ENCODE measurements at places on chromosomes 16 and 17. TPM values are rescaled to one million over a fixed set of nuclear protein-coding genes. Genes with fewer than 3 reads are reported as not detected.

DNA sequence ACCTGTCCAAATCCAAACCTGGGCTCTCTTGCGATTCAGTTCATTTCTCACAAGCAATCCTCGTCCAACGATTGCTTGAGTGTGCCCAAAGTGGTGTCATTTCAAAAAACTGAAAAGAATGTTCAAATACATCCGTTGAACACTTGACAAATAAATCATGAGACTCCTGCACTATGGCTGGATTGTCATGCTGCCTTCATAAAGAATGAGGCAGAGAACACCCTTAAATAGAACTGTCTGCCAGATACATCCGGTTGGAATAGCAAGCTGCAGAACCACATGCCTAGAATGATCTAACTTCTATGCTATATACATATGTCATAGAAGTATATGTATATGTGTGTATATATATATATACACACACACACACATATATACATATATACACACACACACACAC, 55.4 kb upstream of the HAPSTR1 start:
- no peak for DNase-seq

DNA sequence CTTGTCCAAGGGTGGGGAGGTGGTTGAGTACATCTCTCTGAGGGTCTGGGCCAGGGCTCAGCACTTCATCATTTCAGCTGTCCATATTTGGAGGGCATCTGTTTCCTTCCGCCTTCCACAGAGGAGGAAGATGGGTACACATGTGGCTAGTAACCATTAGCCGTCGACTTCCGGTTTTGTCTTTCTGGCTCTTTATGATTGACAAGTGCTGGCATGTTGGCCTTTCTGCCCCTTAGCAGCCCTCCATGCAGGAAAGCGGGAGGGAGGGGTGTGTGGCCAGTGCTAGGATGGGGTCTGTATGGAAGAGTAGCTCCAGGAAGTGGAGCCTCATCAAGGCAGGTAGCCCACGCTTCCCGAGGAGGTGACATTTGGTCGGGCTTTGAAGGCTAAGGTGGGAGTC, 69.6 kb downstream of the RAI1 start:
- DNase-seq, result no peak

DNA sequence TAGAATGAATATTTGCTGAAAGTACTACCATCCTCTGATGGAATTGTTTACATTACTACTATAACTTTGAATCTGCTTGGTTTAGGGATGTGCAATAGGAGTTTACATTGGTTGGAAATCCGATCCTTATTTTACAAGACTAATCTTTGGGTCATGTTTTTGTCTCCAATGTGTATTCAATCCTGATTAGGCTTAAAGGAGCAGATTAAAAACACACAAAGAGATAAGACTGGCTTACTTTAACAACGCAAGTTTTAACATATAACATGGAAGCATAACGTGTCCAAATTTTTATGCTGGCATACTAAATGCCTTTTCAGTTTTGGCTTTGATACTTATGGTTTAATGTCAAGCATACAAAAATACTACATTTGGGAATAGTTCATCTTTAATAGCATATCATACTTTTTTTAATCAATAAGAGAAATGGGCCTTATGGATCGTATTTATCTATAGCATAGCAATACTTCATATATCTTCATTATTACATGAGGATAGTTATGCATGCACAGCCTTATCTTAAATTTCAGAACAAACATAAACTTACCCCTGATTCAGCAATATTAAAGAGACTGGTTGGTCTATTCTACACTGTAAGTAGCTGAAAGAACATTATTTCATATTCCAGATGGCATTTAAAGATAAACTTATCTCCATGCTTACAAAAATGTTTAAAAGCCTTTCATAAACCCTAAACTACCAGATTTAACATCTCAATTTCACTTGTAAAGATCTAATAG, 69.9 kb upstream of the NACA2 start:
- DNase-seq, result no peak

The TBC1D3G gene
- not detected for polyA plus RNA-seq

The INCA1 gene
- 1.6 TPM for polyA plus RNA-seq

- no peak for DNase-seq
Measured at GRCh38 chr16:79316004-79316458, 284.5 kb downstream of the MAF start.

GRCh38 chr16:88938777-88939244, 38.2 kb downstream of the CBFA2T3 start:
- DNase-seq, result no peak

DNA sequence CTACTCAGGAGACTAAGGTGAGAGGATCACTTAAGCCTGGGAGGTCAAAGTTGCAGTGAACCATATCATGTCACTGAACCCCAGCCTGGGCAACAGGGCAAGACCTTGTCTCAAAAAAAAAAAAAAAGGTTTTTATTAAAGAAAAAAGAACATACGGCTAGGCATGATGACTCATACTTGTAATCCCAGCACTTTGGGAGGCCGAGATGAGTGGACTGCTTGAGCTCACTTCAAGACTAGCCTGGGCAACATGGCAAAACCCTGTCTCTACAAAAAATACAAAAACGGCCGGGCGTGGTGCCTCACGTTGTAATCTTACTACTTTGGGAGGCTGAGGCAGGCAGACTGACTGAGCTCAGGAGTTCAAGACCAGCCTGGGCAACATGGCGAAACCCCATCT, 38.4 kb downstream of the RANBP10 start:
- DNase-seq, result no peak

DNA sequence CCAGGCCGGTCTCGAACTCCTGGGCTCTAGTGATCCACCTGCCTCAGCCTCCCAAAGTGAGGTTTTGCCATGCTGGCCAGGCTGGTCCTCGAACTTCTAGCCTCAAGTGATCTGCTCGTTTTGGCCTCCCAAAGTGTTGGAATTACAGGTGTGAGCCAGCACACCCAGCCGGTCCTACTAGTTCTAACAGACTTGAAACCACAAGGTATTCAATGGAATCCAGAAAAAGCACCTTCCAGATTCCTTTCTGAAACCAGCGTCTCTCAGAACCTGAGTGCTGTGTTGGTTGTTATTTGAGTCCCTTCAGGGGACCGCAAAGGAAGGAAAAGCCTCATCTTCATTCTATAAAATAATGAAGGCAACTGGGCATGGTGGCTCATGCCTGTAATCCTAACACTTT, 4.1 kb downstream of the KRABD2 start:
- no peak for DNase-seq

The PRDM7 gene
- polyA plus RNA-seq, result not detected

The MT3 gene
- 25.5 TPM for polyA plus RNA-seq

- DNase-seq, result peak; percentile 95
Measured at GRCh38 chr16:70750893-70751467, 50.0 kb downstream of the VAC14 start.

The PYY gene
- not detected for polyA plus RNA-seq

The TERB1 gene
- not detected for polyA plus RNA-seq

DNA sequence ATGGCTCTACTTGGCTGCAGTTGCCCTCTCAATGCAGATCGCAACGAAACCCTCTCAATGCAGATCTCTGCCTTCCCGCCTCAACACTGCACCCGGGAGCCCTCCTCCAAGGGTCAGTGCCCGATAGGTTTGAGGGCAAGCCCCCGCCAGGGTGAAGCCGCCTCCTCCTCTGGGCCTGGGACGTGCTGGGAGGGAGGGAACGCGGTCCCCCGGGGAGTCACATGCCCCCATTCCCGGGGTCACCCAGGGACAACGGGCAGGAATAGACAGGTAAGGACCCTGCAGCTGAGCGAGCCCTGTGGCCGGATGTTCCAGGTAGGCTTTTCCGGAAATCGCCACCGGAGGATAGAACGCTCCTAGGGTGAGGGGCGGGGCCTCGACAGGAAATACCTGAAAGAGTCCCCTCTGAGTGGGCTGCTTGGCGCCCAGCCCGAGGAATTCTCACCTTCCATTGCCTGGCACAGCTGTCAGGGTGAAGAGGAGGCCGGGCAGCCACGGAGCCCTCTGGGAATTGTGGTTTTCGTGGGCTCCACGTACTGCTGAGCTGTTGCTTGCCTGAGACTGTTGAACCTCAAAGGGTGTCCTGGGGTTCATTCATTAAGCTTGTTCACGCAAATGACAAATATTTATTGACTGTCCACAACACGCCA, 12.8 kb downstream of the ZNF174 start:
- DNase-seq, result no peak

The MPP2 gene
- 2.7 TPM for polyA plus RNA-seq

- no peak for DNase-seq
Measured at GRCh38 chr16:53501216-53501859, 1.7 kb downstream of the AKTIP start.

The LCAT gene
- 10.2 TPM for polyA plus RNA-seq

DNA sequence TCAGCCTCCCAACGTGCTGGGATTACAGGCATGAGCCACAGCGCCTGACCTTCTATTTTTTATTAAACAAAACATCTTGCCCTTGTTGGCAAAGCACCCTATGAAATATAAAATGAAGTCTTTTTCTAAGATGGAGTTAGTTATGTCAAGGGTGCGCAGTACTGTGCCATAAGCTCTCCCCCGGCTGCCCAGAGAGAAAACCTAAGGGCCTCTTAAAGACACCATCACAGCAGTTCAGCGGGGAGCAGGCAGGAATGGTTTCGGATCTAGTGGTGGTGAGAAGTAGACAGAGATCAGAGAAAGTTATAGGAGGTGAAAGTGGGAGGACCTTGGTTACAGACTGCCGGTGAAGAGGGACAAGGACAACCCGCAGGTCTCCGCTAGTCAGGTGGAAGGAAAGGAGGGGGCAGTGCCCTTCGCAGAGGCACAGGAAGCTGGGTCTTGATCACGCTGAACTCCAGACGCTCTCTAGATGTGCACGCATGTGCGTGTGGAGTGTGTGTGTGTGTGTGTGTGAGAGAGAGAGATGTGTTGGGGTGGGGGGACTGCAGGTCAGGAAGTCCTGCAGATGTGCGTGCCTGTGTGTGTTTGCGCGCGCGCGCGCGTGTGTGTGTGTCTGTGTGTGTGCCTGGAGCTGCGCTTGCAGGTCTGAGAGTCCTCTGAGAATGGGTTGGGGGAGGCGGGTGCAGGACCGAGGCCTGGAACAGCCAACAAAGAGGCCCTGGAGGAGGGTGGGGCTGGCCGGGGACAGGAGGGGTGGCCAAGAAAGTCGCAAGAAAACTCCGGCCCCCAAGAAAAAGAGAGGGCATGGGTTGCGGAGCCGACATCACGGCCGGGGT, 748 bp upstream of the CMTM3 start:
- DNase-seq, result peak; percentile 85

The HOXB1 gene
- polyA plus RNA-seq, result not detected

The CLN3 gene
- polyA plus RNA-seq, result 54.1 TPM

The SLC6A2 gene
- 0.73 TPM for polyA plus RNA-seq

GRCh38 chr17:51423421-51424160, 163.2 kb downstream of the UTP18 start:
- DNase-seq, result no peak

DNA sequence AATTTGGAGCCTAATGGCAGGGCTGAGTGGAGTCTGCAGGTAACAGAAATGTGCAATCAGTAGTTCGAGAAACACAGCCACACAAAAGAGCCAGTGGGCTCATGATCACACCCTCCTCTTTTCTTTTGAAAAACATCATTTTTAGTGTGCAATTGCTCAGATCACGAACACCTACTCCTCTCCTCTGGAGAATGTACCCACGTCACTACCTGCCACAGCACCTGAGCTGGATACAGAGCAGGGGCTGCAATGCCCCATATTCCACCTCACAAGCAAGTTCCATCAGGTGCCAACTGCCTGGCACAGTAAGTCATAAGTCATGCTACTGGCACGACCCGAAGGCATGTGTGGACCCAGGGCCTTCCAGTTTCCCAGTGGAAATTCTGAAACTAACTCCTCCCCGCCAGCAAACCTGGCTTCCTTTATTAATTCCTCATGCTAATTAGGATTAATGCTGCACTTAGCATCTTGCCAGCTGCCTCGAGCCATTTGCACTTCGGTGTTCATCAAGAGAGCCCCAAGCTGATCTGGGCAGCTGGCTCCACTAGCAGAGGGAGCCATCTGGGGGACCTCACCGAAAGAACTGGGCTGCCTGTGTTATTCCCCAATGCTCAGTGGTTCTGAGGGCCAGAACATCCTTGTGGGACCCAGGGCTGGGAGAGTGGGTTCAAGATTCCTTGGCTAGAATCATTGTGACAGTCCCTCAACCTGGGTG, 2.4 kb downstream of the CACNG4 start:
- no peak for DNase-seq

- peak; percentile 74 for DNase-seq
Measured at GRCh38 chr16:10878644-10879501, 1.9 kb downstream of the CIITA start.

The TSPOAP1 gene
- polyA plus RNA-seq, result 12.5 TPM

GRCh38 chr17:78665952-78666920, 89.0 kb upstream of the DNAH17 start:
- DNase-seq, result no peak

DNA sequence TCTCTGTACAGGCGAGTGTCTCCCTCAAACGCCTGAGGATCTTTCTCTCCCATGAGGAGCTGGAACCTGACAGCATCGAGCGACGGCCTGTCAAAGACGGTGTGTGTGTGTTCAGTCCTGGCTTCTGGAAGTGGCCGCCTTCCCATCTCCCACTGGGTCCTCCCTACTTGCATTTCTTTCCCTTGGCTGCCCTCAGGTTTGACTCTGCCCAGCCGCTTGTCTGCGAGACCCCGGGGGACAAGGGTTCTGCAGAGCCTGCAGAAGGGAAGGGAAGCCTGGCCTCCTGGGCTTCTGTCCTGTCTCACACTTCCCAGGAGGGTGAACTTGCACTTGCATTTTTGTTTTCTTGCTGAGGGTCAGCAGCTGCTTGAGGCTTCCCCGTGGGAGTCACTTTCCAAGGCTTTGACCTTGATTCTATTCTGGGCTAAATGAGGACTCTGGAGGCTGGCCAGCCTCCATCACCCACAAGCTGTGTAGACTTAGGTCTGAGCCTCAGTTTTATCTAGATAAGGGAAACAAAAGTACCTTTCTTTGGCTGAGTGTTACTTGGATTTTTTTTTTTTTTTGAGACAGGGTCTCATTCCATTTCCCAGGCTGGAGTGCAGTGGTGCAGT, 122.3 kb downstream of the ABCC1 start:
- no peak for DNase-seq

Data from kidney (tissue), 22 donors.